ENCODE measurements at places on chromosomes 4 and X.

DNA sequence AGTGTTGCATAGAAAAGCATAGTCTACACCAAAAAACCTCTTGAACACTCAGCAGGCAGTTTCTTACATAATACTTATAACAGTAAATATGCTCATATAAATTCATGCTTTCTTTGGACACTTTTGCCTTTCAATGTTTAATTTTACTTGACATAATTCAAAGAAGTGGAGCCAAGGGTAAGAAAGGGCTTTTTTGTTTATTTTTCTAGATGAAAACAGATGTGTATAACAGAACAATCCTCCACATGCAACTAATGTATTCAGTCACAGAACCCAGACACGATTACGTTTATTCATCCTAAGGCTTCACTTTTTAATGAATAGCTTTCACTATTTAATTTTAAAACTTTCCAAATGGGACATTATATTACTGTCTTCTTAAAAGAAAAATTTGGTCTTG, 58.0 kb upstream of the PTPN13 start:
- no peak for DNase-seq

GRCh38 chr4:85741381-85741780, 266.4 kb downstream of the ARHGAP24 start:
- no peak for DNase-seq

DNA sequence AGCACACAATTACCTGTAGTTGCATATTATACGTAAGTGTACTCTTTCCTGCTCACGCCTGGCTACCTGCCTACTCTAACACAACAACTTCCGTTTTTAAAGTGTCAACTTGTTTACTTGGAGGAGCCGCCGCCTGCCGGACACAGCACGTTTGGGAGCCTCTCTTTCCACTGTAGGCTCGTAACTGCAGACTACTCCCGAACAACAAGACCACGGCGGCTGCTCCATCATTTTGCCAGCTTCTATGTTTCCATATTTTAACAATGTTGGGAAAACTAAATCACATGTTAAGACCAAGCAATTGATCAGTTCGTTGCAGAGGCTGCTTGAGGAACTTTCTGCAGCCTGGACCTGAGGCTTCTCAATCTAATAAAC, 841 bp downstream of the MTNR1A start:
- no peak for DNase-seq

GRCh38 chrX:68705986-68706385, 58.5 kb downstream of the STARD8 start:
- no peak for DNase-seq

DNA sequence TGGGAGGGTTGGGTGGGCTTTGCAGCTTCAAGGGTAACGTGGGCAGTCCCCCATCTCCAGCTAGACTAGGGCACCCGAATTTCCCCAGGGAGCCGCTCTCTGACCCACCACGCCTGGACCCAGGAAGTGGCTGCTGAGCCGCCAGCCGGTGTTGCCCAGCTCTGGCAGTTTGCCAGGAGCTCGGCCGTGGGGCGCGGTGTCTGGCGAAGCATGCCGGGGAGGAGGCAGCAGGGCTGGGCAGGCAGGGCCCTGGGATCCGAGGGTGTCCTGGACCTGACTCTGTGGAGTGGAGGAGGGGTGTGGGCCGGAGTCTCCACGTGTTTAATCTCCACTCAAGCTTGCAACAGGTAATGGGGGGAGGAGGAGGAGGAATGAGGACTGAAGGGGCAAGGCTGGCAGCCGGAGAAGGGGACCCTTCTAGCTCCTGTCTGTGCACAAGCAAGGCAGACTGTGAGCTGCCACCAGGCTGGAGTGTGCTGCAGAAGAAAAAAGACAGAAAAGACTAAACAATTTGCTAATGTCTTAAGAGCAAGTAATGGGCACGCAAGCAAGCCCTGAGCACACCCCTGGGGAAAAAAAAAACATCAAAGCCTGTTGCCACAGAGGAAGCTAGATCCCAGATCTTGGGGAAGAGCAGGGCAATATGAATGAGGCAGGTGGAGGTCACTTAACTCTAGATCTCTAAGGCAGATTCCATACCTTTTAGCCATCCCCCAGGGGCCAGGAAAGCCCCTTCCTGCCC, 2.4 kb downstream of the LONRF3 start:
- no peak for DNase-seq

DNA sequence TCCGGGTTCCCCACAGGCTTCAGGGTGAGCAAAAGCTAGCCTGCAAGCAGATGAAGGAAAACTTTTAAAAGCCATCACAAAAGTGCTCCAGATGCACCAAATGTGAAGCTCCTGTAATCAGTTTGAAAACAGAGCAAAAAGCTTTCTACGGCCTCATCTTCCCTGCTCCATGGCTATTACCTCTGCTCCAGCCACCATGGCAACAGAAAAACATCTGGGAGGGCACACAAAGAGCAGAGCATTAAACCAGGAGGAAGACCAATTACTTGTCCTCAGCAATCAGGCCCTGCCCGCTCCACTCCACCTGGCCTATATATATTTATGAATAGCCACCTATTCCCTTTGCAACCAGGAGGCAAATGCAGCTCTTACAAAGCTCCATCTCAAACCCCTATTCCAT, 33.6 kb downstream of the TMEM154 start:
- no peak for DNase-seq

GRCh38 chrX:78029663-78030062, 60.2 kb upstream of the PGAM4 start:
- DNase-seq, result peak; percentile 89

DNA sequence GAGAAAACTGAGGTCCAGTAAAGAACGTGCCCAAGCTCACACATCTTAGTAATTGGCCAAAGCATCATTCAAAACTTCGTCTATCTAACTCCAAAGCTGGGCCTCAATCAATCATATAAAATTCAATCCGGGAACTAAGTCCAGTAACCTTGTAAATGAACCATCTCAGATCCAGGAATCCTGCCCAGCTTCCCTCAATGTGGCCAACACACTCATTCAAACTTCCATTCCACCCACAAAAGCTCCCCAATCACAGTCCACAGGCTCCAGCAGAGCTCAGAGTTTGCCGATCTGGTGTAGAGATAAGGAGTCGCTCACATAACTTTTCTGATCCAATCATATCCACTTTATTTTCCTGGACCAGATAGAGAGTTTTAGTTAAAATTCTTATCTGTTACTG, 144.8 kb downstream of the SPATA18 start:
- no peak for DNase-seq

GRCh38 chr4:41215969-41216293, 1.6 kb upstream of the APBB2 start:
- DNase-seq, result no peak

DNA sequence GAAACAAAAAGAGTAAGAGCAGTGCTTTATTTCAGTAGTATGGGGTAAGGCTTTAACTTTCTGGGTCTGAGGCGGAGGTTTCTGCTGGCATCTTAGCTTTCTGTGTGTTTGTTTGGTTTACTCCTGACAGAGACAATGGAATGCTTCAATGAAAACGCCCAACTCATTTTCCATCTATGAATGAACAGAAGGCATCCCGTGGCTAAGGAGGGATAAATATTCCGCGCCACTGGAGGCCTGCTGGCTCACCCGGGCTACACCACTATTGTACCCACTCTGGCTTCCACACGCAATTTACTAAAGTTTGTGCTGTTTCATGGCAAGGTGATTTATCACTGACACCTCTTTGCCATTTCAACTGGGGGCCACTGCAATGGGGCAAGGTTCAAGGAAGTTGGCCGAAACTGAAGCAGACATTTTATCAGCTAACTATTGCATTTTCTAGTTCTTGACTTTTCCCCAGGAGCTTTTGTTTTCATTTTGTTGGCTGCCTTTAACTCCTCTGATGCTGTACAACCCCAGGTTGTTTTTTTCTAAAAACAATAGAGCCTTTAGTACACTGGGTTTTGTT, 32.8 kb upstream of the PPARGC1A start:
- no peak for DNase-seq

GRCh38 chr4:63904201-63904600, 505.0 kb downstream of the TECRL start:
- no peak for DNase-seq

- no peak for DNase-seq
These were observed 58.6 kb upstream of the MCF2 start for GRCh38 chrX:139766545-139766983.

- DNase-seq, result no peak
These were observed 76.3 kb upstream of the IL15 start for GRCh38 chr4:141560056-141560455.

DNA sequence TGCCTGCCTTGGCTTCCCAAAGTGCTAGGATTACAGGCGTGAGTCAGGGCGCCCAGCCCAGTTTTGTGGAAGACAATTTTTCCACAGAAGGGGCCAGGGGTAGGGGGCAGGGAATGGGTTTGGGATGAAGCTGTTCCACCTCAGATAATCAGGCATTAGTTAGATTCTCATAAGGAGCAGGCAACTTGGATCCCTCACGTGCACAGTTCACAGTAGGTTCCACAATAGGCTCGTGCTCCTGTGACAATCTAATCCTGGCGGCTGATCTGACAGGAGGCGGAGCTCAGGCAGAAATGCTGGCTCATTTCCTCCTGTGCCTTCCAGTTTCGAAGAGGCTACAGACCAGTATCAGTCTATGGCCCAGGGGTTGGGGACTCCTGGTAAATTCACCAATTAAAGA, 491.6 kb upstream of the AADAT start:
- no peak for DNase-seq

- no peak for DNase-seq
These were observed 591.2 kb downstream of the PDHA2 start for GRCh38 chr4:96431094-96431493.

GRCh38 chr4:163344147-163345125, 744 bp downstream of the NPY5R start:
- peak; percentile 89 for DNase-seq

GRCh38 chr4:1030559-1030958, 19.1 kb downstream of the FGFRL1 start:
- DNase-seq, result no peak

DNA sequence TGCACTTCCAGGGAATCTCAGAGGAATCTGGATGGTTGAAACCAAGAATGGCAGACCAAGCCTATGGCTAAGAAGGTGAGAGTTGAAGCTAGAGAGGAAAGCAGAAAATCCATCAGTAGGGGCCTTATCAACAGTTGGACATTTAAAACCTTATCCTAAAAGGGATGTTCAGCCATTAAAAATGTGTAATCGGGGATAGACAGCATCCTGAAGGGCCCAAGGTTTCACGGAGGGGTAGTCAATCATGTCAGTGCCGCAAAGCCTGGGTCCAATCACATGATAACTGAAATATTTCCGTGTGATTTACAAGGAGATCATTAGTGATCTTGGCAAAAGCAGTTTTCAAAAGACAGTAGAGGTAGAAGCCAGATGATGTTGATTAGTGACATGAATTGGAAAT, 61.9 kb upstream of the ELOVL6 start:
- no peak for DNase-seq

DNA sequence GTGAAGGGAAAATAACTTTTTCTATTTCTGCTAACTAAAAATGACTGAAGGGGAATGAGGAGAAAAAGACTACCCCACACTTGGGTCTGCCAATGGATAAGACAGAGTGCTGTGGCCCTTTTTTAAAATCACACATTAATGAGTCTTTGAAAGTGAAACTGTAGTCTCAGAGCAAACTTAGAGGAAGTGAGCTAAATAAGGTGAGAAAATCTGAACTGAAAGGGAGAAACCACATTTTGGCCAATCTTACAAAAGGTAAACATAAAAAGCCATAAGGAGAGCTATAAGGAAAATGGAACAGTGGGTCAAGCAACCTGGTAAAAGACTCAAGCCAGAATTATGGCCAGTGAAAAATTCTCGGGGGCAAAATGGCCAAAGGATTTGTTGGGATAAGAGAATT, 755.1 kb upstream of the IGFBP7 start:
- DNase-seq, result no peak

DNA sequence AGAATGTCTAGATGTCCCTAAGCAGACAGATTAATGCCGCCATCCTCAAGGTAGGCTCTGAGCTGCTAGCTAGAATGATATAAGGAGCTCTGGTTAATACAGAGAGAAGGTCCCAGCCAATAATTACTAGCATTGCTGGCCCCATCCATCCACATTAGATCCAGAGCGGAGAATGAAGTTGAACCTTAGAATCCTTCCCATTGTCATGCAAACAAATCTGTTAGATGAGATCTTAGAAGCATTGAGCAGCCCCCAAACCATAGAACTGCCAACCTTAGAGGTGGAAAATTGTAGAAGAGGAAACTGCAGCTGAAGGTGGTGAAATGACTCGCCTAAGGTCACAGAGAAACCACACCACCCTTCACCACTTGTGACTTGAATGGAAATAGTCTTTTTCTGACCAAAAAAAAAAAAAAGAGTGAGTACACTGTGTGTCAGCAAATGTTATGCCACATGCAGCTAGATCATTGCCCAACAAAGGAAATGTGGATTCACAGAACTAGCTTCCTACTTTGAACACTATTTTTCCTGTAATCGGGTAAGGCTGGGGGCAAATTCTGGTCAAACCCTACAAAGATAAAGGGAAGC, 162.1 kb downstream of the SMIM20 start:
- no peak for DNase-seq

DNA sequence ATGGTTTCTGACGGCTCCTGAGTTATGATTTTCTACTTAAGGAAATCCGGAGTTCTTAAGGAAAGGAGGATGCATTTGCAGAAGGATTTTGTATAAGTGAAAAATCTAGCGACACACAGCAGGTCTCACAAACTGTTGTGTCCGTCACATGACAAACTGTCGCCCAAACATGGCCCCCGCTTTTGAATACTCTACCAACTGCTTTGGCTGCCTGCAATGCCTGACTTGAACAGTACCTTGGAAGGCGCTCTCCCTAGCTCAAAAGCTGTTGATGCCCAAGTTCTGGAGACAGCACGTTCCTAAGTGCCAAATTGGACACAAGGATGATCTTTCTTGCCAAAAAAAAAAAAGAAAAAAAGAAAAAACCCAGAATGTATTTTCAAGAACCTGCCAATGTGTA, 103.2 kb downstream of the ENPP6 start:
- DNase-seq, result peak; percentile 86

DNA sequence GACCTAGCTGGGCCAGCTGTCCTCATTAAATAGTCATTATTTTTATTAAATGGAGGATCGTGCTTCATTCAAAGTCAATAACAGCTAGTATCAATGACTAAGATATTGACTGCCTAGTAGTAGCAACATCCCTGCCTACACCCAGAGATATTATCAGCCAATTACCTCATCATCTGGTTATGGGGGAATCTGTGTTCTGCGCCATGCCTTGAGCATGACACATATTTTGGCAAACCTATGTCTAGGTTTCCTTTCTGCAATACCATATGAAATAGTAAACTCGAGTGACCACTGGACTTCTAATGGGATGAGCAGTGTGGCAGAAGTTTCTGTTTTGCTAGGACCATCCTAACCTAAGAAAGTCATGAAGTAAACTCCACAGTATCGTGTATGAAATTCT, 50.0 kb upstream of the AADAT start:
- no peak for DNase-seq
